CD4-positive, alpha-beta memory T cell (primary cell): ENCODE measurements at places on chromosomes 3 and 15.
A peak's percentile ranks its signal among the peaks of the same experiment; 100 is the strongest.

DNA sequence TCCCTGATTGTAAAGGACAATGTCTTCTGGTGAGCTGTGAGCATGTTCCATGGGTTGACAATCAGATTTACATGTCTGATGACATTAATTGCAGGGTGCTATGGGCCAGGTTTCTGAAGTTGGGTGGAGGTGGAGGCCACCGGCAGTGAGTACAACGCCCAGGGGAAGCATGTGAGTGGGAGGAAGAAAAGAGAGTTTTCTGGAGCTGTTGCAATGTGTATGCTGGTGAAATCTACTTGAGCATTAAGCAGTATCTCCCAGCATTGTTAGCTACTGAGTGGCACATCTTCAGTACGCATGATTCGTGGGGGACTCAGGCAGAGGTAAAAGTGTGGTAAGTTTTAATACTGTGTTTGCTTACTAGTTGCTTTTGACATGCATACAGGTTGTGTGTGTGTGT is 26.6 kb downstream of the TMEM45A start:
- DNase-seq, result no peak

- no peak for DNase-seq
These were observed 54.7 kb downstream of the RPL22L1 start for GRCh38 chr3:170815340-170815739.

DNA sequence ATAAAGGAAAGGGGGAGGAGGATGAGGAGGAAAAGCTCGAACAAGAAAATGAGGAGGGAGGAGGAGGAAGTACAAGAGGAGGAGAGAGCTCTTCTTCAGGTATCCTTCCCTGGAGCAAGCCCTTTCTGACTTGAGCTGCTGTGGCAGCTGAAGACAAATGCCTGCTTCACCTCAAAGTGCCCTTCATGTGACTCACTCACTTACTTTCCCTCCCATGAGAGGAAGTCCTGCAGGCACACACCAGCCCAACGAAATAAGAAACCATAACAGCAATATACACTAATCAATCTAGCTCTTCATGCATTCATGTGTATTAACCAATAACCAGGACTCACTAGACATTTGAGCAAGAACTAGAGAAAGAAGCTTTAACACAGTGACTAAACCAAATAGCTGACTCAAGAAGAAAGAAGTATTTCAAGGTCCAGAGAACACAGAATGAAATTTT is 251.9 kb downstream of the IGSF11 start:
- DNase-seq, result no peak

DNA sequence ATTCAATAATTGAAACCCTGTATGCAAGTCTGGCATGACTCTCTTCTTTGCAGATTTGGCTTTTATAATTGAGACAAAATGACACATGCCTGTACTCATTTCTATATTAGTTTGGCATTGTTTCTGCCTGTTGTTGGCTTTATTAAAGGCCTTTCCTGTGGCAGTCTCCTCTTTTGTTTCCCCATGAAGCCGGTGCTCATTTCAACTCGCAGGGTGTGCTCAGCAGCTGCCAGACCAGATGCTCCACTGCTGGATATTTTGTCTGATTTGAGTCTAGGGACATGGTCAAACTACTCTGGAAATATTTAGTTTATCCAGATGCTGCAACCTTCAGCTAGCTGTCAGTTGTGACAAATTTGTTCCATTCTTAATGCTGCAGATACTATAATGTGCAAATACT is 445.3 kb downstream of the NAALADL2 start:
- no peak for DNase-seq

- no peak for DNase-seq
These were observed 23.8 kb downstream of the CYFIP1 start for GRCh38 chr15:22956257-22956977.

GRCh38 chr15:53987480-53987879 is 9.2 kb downstream of the UNC13C start:
- no peak for DNase-seq

DNA sequence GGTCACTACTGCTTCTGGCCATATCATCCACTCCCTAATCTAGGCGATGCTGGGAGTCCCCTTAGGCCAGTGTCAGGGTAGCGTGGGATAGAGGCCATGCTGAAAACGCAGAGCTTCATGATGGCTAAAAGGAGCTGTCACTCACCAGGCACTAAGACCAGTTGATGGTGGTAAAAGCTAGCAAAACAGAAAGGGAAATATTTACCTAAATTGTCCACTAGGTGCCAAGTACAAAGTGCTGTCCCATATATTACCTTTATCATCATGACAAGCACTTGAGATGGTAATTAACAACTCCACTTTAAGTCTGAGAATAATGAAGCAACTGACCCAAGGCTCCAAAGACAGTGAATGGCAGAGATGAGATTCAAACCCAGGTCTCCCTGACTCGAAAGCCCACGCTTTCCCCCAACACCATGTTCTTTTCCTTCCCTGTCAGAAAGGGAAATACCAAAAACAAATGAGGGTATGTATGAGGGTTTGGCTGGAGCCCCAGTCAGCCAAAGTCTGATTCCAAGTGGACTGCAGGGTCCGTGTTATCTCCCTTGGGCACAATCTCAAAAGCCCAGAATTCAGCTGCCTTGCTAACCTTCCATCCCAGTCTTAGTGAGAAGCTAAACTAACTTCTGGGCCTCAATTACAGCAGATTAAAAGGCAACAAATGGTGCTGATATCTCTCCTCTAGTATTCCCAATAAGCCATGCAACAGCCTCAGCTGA is 84.7 kb downstream of the RBPMS2 start:
- no peak for DNase-seq

GRCh38 chr15:86115145-86115801 is 35.6 kb downstream of the AGBL1 start:
- no peak for DNase-seq

- DNase-seq, result peak; percentile 74
These were observed 5.7 kb downstream of the LYSMD2 start for GRCh38 chr15:51731549-51732267.

GRCh38 chr15:91261345-91261744 is 161.3 kb downstream of the SV2B start:
- DNase-seq, result no peak

DNA sequence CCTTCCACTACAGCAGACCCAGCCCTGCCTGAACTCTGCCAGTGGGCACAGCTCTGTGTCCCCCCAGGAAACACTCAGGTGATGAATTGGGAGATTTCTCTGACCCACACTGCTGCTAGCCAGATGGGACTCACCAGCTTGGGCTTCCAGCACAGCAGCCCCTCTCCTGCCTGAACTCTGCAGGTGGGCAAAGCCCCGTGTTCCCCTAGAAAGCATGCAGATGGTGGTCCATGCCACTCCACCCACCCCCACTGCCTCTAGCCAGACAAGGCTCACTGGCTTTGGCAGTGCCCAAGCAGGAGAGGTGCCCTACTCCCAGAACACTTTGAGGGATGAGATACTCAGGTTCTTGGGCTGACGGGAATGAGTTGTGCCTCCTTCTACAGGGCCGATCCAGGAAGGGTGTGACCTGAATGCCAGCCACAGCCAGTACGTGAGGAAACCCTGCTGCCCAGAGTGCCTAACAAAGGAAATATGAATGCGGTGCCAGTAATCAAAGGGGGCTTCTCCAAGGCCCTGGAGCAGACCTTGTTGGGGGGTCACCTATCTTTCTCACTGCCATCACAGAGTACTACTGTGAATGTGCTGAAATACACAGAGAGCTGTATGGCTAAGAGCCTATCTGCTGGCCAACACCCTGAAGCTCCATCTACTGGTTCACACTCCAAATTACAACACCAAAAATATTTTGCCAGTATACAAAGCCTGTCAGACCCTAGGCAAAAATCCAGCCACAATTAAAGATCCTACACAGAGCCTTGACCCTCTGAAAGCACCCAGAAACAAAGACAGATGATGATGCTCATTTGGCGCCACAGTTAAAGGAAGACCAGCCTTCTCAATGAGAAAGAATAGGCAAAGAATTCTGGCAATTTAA is 61.9 kb downstream of the BTLA start:
- DNase-seq, result no peak

GRCh38 chr3:76345878-76346277 is 560.5 kb upstream of the ZNF717 start:
- DNase-seq, result no peak

- DNase-seq, result no peak
These were observed 103.5 kb downstream of the CHSY1 start for GRCh38 chr15:101148166-101148880.

DNA sequence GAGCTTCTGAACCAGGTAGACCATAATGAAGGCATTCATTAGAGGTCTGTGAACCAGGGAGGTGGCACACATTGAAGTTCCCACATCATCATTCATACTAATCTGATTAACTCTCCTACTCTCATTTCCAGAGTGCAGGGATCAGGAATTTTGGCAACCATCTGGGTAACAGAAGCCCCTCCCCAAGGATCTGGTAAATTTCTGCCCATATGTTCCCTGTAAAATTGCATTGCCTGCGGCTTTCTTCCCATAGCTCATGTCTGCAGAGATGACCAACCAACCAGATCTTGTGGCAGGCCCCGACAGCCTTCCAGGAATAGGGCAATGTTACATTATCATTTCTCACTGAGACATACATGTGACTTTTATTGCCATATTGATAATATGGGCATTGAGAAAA is 111.4 kb upstream of the CHL1 start:
- no peak for DNase-seq

GRCh38 chr15:76333309-76333708 is 3.3 kb upstream of the ISL2 start:
- no peak for DNase-seq

DNA sequence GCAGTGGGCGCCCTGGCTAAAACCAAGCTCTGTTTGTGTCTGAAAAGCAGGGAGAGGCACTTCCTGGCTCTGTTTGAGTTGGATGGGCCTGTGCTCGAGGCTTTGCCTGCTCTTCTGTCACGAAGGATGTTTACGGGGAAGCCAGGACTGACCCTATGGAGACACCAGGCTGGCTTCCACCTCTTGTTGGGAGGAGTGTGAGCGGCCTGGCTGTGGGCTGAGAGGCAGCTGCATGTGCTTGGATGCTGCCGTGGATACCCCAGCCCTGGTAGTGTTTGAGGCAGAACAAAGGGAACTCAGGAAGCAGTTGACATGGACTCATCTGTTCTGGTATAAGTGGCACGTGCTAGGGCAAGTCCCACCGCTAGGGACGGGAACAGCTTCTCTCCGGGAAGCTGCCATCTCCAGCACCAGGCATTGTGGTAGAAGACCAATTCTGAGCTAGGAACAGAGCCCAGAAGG is 17.6 kb upstream of the SLC41A3 start:
- DNase-seq, result no peak

GRCh38 chr3:181317508-181317907 is 328.0 kb upstream of the DNAJC19 start:
- no peak for DNase-seq

- DNase-seq, result no peak
These were observed 277.1 kb upstream of the UMPS start for GRCh38 chr3:124453189-124453588.

- no peak for DNase-seq
These were observed 13.8 kb downstream of the WDR93 start for GRCh38 chr15:89704411-89704810.

DNA sequence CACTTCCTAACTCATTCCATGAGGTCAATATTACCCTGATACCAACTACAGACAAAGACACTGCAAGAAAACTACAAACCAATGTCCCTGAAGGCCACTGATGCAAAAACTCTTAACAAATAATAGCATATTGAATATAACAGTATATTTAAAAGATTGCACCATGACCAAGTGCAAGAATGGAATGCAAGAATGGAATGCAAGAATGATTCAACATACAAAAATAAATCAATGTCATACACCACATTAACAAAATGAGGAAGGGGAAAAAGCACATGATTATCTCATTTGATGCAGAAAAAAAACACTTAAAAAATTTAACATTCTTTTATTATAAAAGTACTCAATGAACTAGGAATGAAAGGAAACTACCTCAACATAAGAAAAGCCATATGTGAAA is 463.1 kb upstream of the NECTIN3 start:
- DNase-seq, result no peak

DNA sequence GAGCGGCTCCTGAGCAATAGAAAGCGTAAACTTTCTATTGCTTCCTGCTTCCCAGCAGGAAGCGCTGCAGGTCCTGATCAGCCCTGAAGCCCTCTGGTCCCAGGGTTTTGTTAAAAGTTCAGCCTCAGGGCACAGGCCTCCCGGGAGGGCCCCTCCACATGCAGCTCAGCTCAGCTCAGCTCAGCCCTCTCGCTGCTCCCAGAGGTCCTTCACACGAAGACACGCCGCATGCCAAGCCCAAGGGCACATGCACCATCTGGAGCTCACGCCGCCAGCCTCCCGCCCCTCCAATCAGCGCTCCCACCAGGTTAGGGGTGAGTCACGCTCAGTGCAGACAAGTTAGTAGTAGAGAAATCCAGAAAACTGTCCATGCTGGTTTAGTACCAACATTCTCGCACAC is 12.7 kb downstream of the TKT start:
- no peak for DNase-seq

GRCh38 chr3:55074796-55075195 is 146.9 kb upstream of the LRTM1 start:
- no peak for DNase-seq

GRCh38 chr3:28317438-28318022 is 31.0 kb upstream of the ZCWPW2 start:
- DNase-seq, result peak; percentile 58

- DNase-seq, result peak; percentile 6
These were observed 1.5 kb downstream of the PTPN9 start for GRCh38 chr15:75577401-75578172.

- DNase-seq, result no peak
These were observed 269.8 kb downstream of the RYR3 start for GRCh38 chr15:33580526-33580925.

- no peak for DNase-seq
These were observed 98.9 kb downstream of the LINGO1 start for GRCh38 chr15:77533578-77534430.

- DNase-seq, result no peak
These were observed 68.6 kb downstream of the FILIP1L start for GRCh38 chr3:100045696-100046095.

GRCh38 chr3:139846729-139847128 is 88.3 kb upstream of the CLSTN2 start:
- no peak for DNase-seq

DNA sequence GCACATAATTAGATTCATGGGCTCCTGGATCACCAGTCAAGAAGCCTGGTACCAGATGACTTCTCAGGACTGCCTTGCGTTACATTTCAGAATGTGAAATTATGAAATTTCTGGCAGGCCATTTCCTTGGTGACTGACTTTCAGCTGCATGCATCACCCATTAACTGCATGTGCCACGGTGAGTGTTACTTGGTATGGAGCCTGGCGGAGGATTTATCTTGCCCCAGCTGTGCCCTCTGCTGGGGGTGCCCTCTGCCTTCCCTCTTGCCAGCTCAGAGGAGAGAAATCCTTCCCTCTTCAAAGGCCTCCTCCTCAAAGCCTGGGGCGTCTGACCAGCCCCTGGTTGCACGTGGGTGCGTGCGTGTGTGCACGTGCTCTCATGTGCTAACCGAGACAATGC is 57.7 kb upstream of the CTSH start:
- no peak for DNase-seq

- no peak for DNase-seq
These were observed 91.1 kb downstream of the MYRIP start for GRCh38 chr3:39900462-39901002.

DNA sequence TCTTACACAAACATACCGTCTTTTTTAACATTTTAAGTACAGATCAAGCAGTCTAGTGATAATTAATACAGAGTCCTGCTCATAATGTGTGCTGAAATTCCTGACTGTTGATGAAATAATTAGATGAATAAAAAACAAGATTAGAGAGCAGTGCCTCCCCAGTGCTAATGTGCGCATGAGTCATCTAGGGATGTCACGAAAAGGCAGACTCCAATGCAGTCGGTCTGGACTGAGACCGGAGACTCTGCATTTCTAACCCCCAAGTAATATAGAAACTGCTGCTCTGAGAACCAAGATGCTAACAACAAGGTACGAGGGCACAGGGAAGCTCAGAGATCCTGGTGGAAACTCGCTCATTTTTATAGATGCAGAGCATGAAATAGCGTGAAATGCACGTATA is 61.4 kb downstream of the COL8A1 start:
- DNase-seq, result no peak
